ENCODE measurements at places on chromosomes 1 and 21.

GRCh38 chr1:112312315-112312714 is 83.7 kb upstream of the CTTNBP2NL start:
- DNase-seq, result no peak

- DNase-seq, result no peak
Observed at GRCh38 chr1:239212811-239213220, 173.6 kb upstream of the CHRM3 start.

DNA sequence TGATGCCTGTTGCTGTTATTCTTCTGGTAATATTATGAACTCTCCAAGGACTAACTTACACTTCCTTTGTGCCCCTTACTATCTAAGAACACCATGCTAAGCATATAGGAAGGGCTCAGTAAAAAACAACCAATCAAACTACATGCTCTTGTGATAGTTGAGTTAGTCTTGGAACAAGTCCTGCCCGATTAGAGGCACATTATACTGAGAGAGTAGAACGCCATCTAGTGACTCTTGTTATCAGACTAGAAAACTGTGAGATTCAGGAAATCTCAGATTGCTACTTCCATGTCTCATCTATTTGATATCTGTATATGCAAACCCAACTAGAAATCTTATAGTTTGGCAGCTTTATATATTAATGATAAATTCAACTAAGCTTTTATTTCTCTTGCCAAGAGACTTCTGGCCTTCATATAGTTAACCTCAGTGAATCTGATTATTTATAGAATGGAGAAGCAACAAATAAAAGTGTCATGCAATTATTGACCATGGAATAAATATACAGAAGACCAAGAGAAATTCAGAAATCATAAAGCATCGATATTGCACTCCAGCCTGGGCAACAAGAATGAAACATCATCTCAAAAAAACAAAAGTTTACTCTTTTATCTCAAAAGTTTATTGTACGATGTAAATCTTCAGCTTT is 7.8 kb upstream of the SRRM1 start:
- peak; percentile 86 for DNase-seq

DNA sequence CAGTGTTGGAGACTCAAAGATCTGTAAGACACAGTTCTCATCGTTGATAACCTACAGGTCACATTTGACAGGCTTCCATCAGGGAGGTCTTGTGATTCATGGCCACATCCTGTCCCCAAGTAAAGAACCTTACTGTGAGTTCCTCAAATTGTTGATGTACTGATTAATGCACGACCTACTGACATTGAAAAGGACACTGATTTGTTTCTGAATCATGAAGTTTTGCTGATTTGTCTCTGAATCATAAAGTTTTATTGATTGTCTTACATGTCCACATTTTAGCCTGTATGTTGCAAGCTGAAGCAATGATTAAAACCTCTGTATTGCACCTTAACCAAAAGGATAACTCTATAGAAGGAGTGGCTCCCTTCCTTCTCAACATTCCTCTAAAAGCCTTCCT is 476.3 kb upstream of the RUNX1 start:
- no peak for DNase-seq

- DNase-seq, result peak; percentile 31
Observed at GRCh38 chr1:39901464-39901713, 328 bp downstream of the MYCL start.

DNA sequence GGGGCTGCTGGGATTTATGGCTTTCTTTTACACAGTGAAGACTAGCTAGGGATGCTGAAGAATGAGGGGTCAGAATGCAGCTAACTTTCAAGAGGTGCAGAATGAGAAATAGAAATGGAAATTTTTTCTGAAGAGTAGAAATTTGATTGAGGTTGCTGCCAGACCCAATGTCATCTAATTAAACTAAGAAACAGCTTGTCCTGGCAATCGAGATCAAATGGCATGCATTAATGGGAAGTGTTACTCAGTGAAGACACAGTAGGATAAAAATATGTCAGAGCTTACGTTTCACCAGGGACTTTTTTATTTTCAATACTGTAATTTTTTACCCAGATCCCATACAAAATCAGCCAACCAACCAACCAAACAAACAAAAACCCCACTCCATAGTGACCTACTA is 306.0 kb downstream of the GRIK1 start:
- DNase-seq, result no peak

GRCh38 chr1:244952940-244953339 is 88.6 kb upstream of the HNRNPU start:
- DNase-seq, result no peak

- no peak for DNase-seq
Observed at GRCh38 chr1:228376262-228376628, 30.4 kb downstream of the TRIM11 start.

GRCh38 chr1:209493559-209493958 is 90.0 kb upstream of the CAMK1G start:
- peak; percentile 87 for DNase-seq

DNA sequence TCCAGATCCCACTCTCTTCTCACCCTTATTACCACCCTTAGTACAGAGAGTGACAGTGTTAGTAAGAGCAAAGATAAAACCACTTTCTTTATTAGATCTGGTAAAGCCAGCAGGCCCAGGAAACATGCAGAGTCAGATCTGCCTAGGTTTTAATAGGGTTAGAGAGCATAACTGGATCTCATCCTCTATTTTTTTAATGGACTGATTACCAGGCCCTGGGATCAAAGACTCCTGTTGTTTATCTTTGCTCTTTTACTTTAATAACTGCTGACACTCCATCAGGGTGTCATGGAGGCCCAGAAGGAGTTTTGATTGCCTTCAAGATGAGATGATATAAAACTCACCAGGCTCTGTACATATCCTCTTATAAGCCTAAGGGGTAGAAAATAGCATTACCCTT is 45.3 kb upstream of the RGS5 start:
- DNase-seq, result peak; percentile 75

DNA sequence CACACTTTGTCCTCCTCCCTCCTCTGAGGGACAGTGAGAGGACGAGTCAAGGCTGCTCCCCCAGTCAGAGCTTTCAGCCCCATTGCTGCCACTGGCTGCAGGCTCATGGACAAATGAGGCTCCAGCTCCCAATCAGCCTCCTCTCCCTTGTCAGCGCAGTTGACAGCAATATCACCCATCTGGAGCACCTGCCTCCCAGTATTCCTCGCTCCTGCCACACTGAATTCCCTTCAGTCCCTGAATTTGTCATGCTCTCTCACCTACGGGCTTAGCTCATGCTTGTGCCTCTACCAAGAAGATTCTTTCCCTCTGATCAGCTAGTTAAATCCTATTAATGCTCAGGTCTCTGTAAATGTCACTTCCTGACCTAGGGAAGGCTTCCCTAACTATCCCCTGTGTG is 54.4 kb upstream of the SYT6 start:
- DNase-seq, result no peak

DNA sequence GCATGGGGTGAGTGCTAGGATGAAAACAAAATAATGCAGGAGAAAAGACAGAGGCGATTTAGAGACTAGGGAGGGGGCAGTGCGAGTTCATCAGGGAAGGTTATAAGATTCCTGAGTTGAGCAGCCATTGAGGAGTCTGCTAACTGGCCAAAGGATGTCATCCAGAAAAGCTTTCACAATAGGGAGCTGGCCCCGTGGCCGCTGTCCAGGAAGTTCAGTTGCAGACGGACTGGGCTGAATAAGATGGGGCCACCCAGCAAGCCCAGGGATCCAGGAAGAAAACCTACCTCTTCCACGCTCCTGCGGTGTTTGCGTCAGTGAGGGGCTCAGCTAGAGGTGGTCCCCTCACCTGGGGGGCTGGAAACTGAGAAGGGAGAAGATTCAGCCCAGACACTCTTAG is 4.0 kb upstream of the PKP1 start:
- DNase-seq, result no peak

- DNase-seq, result peak; percentile 67
Observed at GRCh38 chr1:7616076-7616832, 154.8 kb upstream of the VAMP3 start.

GRCh38 chr1:230037261-230037660 is 29.8 kb upstream of the GALNT2 start:
- DNase-seq, result no peak

GRCh38 chr1:71068325-71069240 is 12.3 kb downstream of the ZRANB2 start:
- DNase-seq, result no peak

DNA sequence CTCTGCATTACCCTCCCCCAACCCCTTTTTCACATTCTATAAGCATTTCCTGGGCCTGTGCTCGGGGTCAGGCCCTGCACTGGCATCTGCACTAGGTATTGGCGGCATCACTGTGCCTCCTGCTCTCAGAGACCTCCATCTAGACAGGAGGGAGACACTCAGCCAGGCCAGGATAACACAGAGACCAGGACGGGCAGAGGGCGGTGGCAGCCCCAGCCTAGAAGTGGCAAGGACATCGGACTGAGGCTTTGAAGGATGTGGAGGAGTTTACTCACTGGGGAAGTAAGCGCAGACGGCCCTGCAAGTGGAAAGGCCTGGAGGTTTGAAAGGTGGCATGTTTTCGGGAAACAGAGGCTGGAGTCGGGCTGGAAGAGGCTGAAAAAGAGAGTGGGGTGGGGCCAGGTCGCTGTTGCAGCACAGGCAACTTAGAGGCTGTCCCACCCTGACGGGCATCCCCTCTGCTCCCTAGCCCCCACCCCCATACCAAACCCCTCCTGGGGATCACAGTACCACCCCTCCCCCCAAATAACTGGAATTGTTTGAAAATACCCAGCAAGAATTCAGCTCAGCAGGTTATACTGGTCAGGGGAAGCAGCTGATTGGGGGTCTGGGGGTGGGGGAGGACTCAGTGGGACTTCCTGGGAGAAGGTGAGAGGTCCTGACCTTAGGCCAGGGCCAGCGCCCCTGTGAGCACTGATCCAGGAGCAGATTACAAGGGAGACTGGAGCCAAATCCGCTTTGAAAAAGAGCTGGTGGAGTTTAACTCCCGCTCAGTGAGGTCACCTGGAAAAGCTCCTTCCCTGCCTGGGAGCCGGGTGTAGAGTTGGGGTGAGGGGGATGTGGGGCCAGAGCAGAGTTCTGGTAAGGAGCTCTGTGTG is 121.8 kb upstream of the WNT4 start:
- no peak for DNase-seq

DNA sequence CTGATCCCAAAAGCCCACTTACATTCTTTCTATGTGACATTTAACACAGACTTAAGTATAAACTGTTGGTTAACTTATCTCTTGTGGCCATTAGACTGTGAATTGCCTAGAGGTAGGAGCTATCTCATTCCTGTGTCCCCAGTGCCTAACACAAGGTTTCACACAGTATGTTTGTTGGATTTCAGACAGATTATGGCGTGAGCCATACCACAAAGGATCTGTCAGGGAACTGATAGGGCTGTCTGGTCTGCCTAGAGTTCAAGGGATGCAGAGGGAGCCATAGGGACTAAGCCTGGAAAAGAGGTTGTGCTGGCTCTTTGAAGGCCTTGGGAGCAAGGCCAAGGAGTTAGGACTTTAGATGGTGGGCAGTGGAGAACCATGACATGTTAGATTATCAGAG is 40.0 kb downstream of the MEF2D start:
- DNase-seq, result no peak

DNA sequence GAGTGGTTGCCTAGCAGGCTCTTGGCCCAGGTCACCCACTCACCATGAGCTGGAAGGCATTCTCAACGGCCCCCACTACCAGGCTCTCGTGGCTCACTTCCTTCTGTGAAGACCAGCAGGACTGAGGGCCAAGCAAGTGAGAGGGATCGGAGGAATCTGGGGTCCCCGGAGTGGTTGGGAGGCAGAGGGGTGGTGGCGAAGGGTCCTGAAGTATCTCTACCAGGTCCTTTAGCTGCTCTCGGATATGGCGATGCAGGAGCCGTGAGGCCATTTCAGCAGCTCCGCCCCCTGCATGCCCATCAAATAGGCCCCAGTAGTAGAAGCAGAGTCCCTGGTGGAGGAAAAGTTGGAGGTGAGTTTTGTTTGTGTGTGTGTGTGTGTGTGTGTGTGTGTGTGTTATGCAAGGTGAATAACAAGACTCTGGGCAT is 2.4 kb downstream of the PPM1J start:
- DNase-seq, result no peak

DNA sequence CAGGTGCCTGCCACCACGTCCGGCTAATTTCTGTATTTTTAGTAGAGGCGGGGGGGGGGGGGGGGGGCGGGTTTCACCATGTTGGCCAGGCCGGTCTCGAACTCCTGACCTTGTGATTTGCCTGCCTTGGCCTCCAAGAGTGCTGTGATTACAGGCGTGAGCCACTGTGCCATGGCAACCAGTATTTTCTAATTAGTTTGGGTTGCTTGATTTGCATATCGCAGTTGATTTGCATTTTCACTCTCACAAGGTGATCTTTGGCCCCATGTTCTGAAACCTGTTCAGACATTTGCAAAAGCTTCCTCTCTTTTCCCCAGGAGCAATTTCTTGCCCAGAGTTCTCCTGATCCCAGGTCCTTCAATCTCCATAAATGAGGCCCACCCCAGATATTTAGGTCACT is 1.7 kb downstream of the TOR3A start:
- no peak for DNase-seq

GRCh38 chr1:160858097-160858496 is 4.6 kb downstream of the CD244 start:
- peak; percentile 17 for DNase-seq

DNA sequence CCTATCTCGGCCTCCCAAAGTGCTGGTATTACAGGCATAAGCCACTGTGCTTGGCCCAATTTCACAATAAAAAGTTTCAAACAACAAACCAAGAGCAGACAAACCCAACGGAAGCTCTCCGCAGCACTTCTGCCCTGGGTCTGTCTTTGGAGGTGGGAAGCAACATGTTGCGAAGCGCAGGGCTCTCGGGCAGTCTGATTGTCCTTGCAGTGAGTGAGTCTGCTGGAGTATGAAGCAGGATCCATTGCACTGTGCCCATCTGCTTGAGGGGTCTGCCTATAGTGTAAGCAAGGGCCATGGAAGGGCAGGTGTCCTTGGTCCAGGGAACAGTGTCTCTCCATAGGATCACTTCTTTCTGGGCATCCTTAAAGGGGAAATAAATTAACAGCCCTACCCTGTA is 14.6 kb upstream of the PARP1 start:
- DNase-seq, result no peak

- DNase-seq, result no peak
Observed at GRCh38 chr1:77412069-77412819, 130.4 kb downstream of the AK5 start.

GRCh38 chr1:107593501-107594209 is 371.3 kb downstream of the VAV3 start:
- DNase-seq, result peak; percentile 2

DNA sequence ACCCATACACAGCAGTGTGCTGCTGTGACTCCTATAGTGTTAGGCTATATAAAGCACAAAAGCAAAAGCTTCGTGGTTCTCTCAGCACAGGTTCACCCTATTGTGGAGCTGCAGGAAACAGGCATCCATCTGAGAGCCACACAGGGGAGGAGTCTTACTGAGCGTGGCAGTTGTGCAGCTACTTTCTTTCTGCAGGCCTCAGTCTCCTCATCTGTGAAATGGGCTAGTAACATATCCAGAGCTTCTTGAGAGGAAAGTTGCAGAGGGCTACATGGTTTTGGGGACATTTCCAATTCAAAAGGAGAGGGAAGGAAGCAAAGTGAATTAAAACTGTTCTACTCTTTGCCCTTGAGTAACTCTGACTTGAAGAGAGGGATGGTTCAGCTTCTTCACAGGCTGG is 142.0 kb downstream of the FOXD2 start:
- no peak for DNase-seq
